IPS DF 19.7 (cell line): ENCODE measurements at places on chromosomes 13 and 19.

DNA sequence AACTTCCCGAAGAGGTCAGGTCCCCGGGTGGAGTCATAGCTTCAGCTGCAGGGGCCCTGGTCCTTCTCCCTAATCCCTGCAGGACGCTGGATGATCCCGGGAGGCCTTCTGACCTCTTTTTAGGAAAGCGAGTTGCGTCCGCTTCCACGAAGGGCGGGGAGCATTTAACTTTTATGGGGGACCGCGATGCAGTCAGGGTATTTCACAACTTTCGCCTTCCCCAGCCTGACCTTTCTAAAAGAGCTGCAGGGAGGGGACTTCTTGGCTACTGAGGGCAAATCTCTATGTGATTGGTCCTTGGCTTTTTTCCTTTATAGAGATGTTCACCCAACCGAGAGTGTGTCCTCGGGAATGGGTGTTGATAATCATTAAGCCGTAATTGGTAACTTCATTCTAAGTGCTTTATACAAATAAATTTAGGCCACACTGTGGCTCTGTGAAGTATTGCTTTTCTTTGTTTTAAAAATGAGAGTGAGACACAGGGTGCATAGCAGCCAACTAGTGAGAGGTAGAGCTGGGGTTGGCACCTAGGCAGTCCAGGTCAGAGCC, 778 bp downstream of the ZNF230 start:
- no peak for DNase-seq

GRCh38 chr13:38577048-38577447, 109.8 kb upstream of the FREM2 start:
- DNase-seq, result no peak

GRCh38 chr13:86882835-86883234, 788.3 kb upstream of the SLITRK5 start:
- DNase-seq, result no peak

DNA sequence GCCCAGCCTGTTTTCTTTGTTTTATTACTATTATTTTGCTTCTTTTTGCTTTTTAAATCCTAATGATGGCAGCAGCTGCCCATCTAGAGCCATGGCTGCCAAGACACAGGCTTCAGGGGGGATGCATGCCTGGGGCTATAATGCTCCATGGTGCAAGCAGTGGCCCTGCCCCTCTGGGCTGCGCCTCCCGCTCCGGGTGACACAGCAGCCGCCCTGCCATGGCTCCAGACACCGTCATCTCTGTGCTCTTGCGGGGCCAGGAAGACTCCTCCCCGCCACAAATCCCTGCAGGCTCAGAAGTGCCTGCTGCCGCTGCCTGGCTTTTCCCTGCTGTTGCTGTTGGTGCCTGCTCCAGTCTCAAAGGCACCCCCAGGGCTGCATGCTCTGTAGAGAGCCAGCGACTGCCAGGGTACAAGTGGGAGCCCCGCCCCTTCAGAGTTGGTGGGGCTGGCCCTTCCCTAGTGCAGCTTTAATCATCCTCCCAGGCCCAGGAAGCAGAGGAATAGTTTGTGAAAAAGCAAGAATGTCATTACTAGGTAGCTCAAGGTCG, 581.5 kb downstream of the FGF9 start:
- DNase-seq, result no peak

GRCh38 chr19:54518844-54519243, 16.2 kb downstream of the LAIR2 start:
- no peak for DNase-seq

DNA sequence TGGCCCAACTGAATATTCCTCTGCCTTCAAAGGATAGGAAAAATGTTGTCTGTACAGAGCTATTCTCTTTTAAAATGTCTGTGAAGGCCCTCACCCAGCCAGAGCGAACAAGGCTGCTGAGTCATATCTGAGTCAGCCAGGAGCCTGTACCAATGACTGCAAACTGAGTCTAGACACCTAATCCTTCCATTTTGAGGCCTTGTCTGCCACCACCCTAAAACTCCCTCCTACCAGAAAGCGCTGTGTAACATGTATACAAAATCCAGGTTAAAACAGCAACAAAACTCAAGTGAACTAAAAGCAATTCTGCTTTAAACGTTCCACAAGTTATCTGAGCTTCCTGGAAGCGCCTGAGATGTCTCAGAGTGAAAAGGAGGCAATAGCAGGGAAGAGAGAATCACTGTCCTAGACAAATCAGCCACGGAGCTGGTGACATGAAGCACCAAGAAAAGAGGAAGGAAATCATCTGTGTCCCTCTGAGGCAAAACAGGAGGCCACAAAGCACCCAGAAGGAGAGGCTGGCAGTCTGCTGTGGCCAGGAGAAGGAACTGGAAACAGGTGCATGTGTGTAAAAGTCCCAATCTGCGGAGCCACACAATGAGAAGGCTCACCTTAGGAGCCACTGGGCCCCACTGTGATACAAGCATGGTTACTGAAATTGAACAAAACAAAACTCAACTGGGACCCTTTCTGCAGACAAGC, 10.2 kb downstream of the DHRS12 start:
- DNase-seq, result no peak

DNA sequence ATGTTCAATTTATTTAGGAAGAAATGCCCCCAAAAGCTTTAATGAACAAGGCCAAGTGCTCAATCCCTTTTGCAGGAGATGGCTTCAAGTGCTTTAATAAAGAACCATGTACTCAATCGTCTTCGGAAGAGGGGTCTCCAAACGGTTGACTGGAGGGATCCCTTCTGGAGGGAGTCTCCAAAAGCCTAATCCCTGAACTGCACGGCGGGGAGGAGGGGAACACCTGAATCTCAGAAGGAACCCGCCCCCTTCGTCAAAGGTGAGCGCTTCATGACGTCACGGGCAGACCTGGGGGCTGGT, 505 bp downstream of the PAF1 start:
- DNase-seq, result no peak

DNA sequence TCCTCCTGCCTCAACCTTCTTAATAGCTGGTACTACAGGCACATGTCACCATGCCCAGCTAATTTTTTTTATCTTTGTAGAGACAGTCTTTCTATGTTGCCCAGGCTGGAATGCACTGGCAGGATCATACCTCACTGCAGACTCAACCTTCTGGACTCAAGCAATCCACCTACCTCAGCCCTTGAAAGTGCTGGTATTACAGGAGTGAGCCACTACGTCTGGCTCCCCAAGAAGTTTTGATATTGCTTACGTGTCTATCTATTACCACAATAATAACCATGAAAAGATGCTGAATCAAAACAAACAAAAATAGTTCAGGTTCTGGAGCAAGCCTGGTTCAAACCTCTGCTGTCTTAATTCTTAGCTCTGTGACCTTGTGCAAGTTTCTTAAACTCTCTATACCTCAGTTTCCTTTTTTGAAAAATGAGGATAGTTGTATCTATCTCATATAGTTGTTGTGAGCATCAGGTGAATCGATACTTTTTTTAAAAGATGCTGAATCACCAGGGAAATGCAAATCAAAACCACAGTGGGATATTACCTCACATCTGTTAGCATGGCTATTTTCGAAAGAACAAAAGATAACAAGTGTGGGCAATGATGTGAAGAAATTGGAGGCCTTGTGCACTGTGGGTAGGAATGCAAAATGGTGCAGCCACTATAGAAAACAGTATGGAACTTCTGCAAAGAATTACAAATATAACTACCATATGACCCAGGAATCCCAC, 19.0 kb upstream of the LEUTX start:
- no peak for DNase-seq

GRCh38 chr13:94315188-94315587, 164.3 kb downstream of the DCT start:
- no peak for DNase-seq

- no peak for DNase-seq
Observed at GRCh38 chr19:38851622-38852230, 1.9 kb upstream of the HNRNPL start.

DNA sequence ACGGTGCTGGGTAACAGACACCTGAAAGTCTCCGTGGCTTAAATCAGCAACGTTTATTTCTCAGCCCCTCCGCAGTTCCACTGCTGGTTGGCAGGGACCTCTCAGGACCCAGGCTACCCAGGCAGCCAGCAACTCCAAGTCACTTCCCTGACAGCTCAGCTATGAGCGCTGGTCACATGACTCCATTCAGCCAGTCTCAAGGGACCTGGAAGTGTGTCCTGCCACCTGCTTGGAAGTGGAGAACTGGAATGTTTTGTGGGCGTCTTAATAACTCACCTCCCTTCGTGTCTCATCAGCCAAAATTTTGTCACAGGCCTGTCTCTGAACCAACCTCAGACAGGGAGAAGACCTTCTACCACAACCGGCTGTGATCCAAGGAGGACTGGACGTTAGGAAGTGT, 72.8 kb downstream of the DPF1 start:
- DNase-seq, result no peak

GRCh38 chr19:17654993-17655392, 33.2 kb downstream of the UNC13A start:
- no peak for DNase-seq

DNA sequence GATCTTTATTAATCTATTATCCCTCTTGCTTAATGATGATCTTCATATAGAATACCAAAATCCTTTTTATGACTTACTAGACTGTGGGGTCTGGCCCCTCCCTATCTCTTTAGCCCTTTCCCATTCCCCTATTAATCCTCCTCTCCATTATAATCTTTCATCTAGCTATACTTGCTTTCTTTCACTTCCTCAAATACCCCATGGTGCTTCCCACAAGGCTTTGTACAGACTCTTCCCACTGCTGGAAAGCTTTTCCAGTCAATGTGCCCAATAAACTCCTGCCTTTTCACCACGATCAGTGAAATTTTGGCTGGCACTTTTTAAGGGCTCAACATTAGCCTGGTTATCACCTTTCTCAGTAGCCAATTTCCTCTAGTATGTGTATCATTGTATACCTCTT, 3.2 kb upstream of the EBPL start:
- DNase-seq, result no peak

DNA sequence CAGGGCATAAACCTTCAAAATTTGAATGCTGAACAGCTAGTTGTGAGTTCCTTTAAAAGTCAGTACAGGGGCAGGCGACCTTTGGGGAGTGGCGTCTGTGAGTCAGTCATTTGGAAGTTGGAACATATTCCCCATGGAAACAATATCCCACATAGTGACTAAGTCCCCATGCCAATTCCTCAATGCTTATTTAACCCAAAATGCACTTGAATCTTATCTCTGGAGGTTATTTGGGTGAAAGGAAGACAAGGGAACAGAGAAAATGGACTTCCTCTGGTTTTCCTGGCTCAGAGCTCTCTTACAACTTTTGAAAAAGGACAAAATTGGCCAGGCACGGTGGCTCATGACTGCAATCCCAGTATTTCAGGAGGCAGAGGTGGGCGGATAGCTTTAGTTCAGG, 479.2 kb upstream of the NBEA start:
- no peak for DNase-seq

GRCh38 chr13:76350399-76350798, 535.8 kb downstream of the KCTD12 start:
- no peak for DNase-seq

DNA sequence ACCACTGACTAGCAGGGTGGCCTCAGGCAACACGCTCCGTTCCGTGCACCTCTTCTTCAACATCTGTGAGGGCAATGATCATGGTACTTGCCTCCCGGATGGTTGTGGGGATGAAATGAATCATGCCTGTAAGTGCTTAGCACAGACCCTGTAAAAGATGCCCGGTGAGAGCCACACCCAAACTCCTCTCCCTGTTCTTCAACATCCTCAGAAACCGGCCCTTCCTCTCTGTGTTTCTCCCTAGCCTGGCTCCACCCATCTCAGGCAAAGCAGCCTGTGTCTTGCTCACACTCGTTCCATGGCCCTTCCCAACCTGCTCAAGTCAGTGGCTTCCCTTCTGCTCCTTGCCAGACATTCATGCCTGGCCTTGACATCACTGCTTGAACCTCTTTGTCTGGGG, 5.8 kb upstream of the DMKN start:
- no peak for DNase-seq

DNA sequence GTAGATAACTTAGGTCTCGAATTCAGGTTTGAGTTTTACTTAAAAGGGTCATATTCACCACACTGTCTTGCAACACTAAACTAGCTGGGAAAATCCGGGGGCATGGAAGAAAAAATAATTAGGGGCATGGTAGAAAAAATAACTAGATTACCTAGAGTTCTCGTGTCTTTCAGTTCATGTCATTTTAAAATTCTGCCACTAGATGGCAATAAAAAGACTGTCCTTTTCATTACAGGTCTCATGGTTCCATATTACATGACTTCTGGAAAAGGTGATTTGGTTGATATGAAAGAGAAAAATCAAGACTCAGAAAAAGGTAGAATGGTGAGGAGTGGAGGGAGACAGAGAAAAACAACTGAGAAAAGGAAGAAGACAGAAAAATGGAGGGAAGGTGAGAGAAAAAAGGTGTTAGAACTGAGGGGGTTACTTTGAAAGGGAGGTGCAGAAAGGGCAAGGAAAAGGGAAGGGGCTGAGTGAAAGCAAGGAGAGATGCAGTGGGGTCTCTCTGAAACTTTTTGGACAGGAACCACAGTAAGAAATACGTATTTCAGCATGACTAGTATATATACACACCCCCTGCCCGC, 299.0 kb downstream of the KLF12 start:
- DNase-seq, result peak; percentile 3

- no peak for DNase-seq
Observed at GRCh38 chr13:33649212-33649878, 168.6 kb upstream of the RFC3 start.

DNA sequence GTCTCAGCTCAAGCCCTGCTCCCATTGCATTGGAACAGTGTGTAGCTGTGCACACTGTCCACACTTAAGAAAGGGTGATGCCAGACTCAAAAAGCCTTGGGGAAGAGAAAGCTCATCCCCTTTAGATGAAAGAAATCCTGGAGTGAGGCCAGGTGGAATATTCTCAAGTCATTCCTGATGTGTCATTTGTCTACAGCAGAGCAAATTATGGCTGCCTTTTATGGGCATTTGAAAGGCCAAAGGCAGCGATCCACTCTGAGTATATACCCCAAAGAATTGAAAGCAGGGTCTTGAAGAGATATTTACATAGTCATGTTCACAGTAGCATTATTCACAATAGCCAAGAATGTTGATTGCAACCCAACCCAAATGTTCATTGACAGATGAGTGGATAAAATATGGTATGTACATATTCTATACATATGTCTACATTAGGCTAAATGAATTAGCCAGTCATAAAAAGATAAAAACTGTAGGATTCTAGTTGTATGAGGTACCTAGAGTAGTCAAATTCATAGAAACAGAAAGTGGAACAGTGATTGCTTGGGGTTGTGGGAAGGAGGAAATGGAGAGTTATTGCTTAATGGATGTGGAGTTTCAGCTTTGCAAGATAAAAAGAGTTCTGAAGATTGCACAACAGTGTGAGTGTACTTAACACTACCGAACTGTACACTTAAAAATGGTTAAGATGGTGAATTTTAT, 214.9 kb downstream of the KCNRG start:
- no peak for DNase-seq

- no peak for DNase-seq
Observed at GRCh38 chr13:22229916-22230315, 559.0 kb downstream of the FGF9 start.

DNA sequence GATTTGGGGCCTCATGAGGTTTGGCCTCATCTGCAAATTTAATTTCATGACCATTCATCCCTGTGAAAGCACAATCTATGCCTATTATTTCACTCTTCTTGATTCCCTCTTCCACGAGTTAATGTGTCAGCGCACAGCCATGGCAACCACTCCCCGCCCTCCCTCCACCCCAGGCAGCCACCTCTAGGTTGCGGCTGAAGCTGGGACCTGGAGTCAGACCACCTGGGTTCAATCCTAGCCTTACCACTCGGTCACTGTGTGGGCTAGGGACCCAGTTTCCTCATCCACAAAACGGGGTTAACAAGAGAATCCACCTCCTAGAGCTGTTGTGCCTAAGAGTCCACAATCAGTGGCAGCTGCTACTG, 9.8 kb downstream of the CHST8 start:
- DNase-seq, result no peak

- no peak for DNase-seq
Observed at GRCh38 chr13:99051768-99052455, 74.0 kb upstream of the DOCK9 start.

- DNase-seq, result no peak
Observed at GRCh38 chr13:90565985-90566713, 781.3 kb upstream of the MIR17HG start.
